ENCODE measurements at places on chromosomes 6 and 20. TPM values are rescaled to one million over a fixed set of nuclear protein-coding genes. Genes with fewer than 3 reads are reported as not detected.

Gene ANKRD66
- not detected for polyA plus RNA-seq

Gene DEFB118
- not detected for polyA plus RNA-seq

Gene CTNNBL1
- 39.3 TPM for polyA plus RNA-seq

Gene CGA
- polyA plus RNA-seq = not detected

DNA sequence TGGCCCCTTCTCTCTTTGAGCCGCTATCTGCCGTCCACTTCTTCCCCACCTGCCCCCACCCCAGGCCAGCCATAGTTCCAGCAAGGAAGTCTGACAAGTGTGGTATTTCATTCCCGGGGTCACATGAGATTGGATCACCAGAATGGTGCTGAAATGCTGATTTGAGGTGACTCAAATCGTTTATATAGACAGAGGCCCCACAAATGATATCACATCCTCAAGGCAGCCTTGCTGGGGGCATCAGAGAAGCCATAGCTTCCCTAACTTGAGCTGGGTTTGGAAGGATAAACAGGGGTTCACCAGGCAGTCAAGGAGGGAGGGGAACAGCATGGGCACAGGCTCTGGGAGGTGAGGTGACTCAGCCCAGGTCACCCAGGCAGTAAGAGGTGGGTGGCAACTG lies 9.9 kb downstream of the SDCBP2 start:
- DNase-seq = no peak

Gene TGM2
- 360 TPM for polyA plus RNA-seq
